ENCODE measurements at places on chromosomes 6 and 20.

DNA sequence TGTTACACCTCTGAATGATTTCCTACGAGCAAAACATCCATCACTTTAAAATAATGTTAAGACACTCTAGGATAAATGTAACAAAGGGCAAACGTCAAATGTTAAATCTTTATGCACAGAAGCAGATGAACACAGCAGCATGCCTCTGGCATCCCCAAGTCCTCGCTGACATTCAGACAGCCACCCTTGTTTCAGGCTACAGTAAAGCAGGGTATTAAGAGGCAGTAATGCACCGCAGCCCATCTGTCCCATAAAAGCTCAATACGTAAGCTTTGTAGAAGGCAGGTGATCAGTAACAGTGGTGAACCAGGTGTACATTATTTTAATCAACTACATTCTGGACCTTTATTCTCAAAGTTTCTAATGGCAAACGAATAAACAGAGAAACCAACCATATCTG lies 64.8 kb downstream of the PPP1R3G start:
- no peak for DNase-seq

GRCh38 chr20:18527836-18528235 lies 20.1 kb downstream of the SEC23B start:
- DNase-seq, result no peak

- DNase-seq, result no peak
Measured at GRCh38 chr6:11055127-11055627, 11.1 kb upstream of the ELOVL2 start.

DNA sequence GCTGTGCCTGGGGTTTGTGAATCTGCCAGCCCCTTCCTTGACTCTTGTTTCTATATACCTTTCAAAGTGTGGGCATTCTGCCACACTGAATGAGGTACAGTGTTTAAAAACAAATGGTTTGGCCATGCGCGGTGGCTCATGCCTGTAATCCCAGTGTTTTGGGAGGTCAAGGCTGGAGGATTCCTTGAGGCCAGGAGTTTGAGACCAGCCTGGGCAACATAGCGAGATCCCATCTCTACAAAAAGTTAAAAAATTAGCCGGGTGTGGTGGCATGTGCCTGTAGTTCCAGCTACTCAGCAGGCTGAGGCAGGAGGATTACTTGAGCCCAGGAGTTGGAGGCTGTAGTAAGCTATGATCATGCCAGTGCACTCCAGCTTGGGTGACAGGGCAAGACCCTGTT lies 5.8 kb downstream of the FAM83D start:
- DNase-seq, result no peak

DNA sequence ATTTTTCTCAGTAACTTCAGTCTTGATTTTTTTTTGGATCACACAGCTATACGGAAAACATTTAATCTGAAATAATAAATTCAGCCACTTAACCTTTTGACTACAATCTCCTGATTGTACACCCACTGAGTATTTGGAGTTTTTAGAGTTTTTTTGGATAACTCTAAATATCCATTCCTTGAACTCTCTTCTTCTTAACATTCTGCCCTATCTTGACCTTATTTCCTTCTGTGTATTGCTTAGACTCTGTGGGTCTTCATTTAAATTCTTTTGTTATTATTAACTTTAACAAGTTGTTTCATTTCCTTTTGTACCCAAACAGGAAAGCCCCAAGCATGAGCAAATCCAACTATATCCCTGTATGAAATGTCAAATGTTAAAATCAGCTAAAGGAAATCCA lies 170.2 kb upstream of the PTCHD4 start:
- no peak for DNase-seq

DNA sequence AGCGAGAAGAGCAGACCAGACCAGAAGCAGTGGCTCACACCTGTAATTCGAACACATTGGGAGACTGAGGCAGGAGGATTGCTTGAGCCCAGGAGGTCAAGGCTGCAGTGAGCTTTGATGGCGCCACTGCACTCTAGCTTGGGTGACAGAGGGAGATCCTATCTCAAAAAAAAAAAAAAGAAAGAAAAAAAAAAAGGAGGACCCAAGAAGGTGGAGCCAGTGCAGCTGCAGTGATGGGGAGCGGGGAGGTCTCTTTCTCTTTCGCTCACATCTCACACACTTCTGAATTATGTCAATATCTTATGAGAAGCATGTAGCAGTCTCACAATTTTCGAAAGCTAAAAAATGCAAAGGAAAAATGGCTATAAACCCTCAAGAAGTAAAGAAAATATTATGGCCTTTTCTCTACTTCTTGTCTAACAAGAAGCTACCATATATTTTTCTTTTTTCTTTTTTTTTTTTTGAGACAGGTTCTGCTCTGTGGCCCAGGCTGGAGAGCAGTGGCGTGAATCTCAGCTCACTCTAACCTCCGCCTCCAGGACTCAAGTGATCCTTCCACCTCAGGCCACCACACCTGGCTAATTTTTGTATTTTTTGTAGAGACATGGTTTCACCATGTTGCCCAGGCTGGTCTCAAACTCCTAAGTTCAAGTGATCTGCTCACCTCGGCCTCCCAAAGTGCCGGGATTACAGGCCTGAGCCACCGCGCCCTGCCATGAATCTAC lies 3.8 kb upstream of the SPO11 start:
- no peak for DNase-seq

GRCh38 chr6:164229716-164230115 lies 815.2 kb downstream of the QKI start:
- DNase-seq, result no peak

GRCh38 chr6:8108031-8108660 lies 5.8 kb upstream of the EEF1E1 start:
- no peak for DNase-seq

DNA sequence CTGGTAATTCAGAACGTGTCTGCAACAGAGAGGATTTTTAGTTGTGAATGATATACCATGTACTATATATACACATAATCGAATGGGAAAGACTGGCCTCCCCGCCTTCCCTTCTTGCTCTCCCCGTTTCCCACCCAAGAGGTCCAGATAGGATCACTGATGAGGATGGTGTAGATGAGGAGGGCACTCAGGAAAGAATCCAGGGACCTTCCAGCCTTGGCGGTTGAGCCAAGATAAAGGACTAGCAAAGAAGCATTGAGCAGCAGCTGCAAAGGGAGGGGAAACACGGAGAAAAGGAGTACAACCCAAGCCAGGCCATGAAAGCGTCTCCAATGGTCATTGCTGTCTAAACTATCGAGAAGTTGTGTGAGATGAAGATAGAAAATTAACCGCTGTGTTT lies 84.0 kb upstream of the EXOC2 start:
- DNase-seq, result no peak

DNA sequence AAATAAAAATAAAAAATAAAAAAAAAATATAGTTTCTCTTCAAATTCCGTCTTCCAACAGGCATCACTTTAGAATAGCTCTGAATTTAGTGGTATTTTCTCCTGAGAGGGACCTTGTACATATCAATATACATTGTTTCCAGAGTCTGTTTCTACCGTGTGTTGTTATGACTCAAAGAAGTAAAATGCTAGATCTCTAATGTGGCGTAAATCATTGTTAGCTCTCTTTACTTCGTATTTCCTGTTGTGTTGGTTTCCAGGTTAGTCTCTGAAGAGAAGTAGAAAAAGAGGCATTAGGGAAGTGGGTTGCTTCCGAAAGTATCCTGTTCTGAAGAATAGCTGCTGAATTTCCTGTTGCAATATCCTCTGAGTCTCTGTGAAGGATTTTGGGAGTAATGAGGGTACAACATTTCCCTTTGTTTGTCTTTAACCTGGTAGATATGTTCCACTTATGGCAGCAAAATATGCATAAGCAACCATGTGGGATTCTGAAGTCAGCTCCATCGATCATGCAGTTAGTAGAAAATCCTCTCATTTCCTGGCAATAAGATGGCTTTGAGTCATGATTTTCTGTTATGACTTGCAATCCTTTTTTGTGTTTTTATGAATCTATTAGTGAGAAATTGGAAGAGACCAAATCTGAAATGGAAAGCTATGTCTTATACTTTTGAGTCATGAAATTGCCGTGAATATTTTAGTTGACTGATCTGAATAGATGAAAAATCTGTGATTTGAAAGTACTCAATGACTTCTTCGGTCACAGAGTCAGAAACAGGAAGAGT lies 42.0 kb upstream of the MCHR2 start:
- DNase-seq, result no peak

DNA sequence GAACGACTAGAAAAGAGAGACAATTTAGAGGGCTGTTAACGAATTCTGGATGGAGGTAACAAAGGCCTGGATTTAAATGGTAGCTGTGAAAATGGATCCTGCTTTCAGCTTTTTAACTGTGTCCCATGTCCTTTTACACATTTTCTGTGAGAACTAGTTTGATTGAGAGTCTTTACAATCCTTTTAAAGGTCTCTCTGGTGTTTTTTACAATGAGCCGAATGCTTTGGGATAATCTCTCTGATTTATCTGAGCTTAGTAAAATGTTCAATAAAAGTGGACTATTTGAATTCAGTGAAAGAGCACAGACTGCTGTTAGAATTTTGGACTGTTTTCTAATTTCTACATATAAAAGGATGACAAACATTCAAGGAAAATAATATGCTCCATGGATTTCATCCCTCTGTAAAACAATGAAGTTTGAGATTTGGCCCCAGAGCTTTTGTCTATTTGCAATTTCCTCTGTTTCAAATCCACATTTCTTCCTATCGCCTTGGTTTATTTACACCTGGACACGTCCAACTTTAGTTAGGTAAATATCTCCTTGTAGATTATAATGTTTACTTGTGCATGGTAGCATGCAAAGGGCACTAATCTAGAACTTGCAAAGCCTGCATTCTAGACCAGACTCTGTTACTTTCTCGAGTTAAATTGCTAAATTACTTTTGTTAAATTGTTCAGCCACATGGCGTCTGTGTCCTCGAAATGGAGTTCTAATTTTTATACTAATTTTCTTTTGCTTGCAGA lies 871.0 kb upstream of the CITED2 start:
- no peak for DNase-seq

DNA sequence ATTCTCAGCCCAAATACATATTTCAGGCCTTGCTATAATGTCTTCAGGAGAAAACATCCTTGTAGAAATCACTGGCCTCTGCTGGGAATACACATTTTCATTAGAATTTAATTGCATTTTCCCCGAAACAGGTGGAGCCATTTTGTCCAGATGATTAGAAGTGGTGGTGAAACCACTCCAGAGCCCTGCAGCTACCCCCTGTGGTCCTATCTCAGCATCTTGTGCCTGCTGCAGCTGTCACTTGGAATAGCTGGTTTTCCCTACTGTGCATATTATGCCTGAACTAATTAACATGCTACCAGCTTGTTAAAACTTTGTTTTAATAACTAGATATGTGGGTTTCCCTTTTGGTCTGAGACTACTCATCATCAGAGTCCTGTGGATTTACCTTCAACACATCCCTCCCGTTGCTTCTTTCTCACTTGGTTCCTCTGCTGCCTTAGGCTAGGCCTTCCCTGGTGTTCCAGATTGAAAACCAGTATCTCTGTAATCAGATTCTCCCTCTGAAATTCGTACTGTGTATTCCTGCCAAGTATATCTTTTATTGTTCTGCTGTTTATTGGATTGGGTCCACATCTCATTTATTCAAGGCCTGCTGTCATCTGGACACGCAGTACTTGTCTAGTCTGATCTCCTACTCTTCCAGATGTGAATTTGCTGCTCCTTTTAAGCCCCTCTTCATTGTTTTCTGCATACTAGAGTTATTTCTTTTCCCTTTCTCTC lies 15.2 kb downstream of the DNAH8 start:
- DNase-seq, result no peak

GRCh38 chr20:35871259-35871771 lies 83.0 kb downstream of the SCAND1 start:
- no peak for DNase-seq

DNA sequence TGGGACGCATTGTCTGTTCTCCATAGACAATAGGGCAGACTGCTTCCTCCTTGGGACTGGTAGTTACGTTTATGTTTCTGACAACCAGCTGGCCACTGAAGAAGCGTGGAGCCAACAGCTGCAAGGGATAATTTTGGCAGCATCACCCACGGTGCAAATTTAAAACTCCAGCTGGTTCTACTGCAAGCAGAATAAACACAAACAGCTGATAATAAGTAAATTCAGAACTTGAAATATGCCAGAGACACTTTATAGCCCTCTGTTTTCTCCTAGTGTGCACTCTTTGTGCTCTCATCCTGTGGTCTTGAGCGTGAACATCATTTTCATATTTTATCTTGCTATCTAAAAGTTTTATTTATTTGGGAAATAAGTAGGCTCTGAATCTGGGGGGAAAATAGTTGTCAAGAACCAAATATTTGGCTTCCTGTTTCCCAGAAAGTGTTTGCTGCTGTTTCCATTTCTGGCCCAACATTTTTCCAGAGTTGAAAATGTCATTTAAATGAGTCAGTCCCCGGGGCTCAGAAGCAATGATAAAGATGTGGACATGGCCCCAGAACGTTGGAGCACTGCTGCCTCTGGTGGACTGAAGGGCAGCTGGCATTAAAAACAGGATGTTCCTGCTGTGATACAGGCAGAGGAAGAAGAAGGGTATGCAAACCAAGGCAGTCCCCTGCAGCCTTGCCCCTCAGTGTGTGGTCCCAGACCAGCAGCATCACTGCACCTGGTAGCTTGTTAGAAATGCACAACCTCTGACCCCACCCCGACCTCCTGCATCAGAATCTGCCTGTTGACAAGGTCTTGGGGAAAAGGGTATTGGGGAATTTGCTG lies 12.5 kb upstream of the THBD start:
- DNase-seq, result no peak

- no peak for DNase-seq
Measured at GRCh38 chr6:12483712-12484111, 193.6 kb downstream of the EDN1 start.

DNA sequence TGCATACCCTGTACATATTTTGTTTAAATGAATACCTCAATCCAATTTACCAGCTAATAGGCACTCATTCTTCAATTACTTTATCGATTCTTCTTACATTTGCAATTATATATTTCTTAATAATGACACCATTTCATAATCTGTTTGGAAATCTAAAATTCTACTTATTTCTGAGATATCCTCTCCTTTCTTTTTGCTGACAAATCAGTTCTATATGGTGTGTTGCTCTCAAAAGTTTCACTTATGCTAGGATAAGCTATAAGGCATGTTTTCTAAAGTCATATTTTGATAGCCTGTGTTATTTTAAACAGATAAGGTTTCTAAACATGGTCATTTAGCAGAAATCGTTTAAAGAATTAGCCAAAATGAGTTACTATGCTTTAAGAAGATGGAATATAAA lies 140.6 kb upstream of the GJE1 start:
- DNase-seq, result no peak

DNA sequence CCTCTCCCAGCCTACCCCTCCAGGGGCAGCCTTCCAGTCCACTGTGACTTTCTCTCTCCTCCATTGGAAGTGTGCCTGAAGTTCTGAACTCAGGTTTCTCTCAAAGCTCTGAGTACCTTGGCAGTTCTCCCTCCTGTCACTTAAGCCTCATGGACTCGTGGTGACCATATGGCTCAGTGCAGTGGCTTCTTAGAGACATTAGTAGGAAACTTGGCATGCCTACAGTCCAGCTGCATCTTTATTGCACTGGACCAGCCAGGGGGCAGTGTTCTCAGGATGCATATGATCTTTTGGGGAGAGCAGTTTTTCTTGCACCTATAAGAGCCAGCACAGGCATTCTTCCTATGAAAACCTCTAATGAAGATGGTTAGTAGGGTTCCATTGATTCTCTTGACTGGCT lies 47.5 kb upstream of the KCNK16 start:
- no peak for DNase-seq
